ENCODE measurements at places on chromosomes 2 and 18. TPM values are rescaled to one million over a fixed set of nuclear protein-coding genes. Genes with fewer than 3 reads are reported as not detected.

Gene MAP4K3
- total RNA-seq, result 28.9 TPM

Gene INSIG2
- total RNA-seq, result 8.0 TPM

- peak; percentile 96 for DNase-seq
Measured at GRCh38 chr2:71716697-71717624, 263.6 kb downstream of the DYSF start.

- DNase-seq, result no peak
Measured at GRCh38 chr2:121485039-121485438, 45.6 kb upstream of the RNU4ATAC start.

Gene FAM124B
- 1.3 TPM for total RNA-seq

DNA sequence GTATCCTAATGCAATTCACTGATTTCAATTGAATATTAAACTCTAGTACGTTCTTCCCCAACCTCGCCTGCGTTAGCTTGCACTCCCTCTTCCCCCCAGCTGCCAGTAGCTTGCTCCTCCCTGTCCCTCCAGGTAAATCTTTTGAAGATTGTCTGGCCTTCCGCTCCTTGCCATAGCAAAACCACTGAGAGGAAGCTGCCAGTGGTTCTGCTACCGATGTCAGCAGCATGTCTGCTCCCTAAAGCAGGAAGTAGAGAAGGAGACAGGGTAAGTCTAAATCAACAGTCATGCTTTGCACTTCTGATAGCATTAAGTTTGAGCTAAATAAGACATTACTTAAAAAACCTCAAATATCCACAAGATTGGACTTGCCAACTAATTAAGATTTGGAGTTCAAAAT lies 89.1 kb downstream of the SCN2A start:
- DNase-seq, result no peak

DNA sequence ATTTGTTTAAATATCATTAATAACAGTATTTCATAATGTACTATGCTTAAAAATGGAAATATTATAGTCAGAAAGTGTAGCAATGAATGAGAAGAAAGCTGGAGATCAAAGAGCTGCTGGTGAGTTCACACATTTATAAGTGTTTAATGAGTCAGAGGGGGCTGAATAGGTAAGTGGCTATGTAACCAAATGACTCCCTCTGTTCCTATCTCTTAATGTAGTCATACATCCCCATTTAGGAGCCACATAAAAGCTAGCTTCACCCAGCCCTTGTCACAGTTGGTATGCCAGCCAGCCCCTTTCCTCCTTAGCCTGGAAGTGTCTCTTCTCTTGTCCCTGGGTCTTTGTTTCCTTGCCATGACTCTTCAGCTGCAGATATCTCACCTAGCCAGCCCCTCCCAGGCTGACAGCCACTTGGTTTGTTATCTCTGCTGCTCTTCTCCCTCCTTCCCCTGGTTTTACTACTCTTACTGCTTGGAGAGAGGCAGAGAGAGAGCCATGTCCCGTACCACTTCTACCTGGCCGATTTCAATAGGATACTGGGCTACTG lies 438.6 kb upstream of the HNMT start:
- DNase-seq, result no peak

DNA sequence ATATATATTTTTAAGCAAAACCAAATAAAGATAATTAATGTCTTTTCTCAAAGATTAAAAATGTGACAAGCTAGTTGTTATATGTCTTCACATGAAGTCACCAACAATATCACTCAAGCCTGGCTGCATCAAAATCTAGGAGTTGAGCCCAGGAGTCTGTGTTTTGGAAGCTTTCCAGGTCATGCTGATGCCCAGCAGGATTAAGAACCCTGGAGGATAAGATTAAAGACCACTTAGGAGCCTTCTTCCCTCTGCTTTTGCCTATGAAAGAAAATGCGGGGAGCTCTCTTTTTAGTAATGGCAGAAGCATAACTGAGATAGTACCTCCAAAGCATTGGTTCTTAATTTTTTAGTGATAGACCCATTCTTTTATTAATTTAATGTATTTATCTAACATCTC lies 157.4 kb downstream of the ASXL3 start:
- DNase-seq, result no peak

DNA sequence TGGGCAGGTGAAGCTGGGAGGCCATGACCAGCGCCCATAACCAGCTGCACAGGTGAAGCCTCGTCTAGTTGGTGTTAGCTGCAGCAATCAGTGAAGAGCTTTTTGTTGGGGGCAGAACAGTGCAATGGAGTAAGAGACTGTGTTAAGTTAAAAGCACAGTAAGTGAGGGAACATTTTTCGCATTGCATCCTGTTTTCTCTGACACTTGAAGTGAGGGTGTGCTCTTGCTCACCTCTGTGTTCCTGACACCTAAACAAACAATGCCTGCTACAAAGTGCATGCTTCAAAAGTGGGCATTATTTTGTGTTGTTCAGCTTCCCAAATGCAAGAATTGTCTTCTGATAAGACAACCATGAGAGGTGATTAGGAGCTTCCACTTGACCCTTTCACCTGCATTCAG lies 324.0 kb upstream of the ACVR2A start:
- DNase-seq, result no peak

GRCh38 chr2:102357937-102358336 lies 2.3 kb downstream of the IL18R1 start:
- DNase-seq, result no peak

- no peak for DNase-seq
Measured at GRCh38 chr18:44186001-44186400, 494.7 kb upstream of the SETBP1 start.

DNA sequence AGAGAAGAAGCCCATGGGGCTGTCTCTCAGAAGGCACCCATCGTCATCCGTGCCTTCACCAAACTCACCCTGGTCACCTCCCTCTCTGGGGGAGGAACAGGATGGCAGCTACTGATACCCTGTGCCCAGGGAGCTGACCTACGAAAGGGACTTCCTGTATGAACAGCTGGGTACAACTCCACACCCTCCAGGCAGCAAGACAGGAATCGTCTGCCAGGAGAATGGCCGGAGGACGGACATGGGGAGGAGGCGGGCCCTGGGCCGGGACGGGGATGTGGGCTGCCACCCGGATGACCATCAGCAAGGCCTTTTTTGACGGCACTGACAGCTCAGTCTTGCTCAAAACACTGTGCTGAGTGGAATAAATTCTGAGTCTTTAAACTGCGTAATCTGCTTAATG lies 243.6 kb downstream of the HDAC4 start:
- no peak for DNase-seq

Gene RAB6C
- not detected for total RNA-seq

Gene BCL2
- total RNA-seq, result 8.0 TPM

Gene SLC1A4
- total RNA-seq, result 2.2 TPM

DNA sequence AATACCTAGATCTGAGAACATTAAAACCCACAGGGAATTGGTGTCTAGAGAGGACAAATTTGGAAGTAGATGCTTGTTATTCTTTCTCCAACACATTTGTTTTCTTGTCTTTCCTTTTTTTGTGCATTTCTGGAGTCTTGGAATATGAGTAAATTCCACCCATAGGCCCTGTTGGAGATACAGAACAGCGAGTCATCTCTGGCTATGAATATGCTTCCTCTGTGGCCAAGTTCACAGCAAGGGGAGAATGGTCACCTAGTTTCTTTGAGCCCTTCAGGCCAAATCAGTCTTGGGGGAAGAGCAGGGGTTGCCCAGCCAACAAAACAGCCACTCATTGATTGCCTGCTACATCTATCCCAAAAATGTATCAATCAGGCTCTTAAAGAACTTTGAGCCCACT lies 31.3 kb downstream of the SP140L start:
- DNase-seq, result no peak

GRCh38 chr2:231132129-231132528 lies 7.3 kb upstream of the HTR2B start:
- no peak for DNase-seq

GRCh38 chr2:100008956-100009355 lies 133.4 kb downstream of the AFF3 start:
- no peak for DNase-seq

- DNase-seq, result no peak
Measured at GRCh38 chr2:150476286-150476685, 11.2 kb downstream of the RND3 start.

DNA sequence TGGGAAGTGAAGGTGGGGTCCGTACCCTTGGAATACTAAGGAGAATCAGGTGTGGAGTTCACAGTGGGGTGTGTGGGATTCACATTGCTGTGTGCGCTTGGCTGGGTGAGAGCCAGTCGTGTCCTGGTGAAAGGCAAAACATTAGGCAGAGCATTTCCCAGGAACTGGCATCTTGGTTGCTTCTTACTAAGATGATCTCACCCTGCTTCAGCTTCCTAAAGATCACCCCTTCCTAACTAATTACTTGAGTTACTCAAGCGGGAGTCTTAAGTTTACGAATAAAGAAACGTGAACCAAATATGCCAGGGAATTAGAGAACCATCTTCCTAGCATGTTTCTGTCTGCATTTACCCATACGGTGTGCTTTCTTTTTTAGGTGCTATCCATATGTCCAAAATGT lies 122.9 kb downstream of the NCK2 start:
- DNase-seq, result no peak

- no peak for DNase-seq
Measured at GRCh38 chr2:222423186-222423585, 1.2 kb upstream of the SGPP2 start.

- DNase-seq, result no peak
Measured at GRCh38 chr2:11482473-11483035, 16.6 kb upstream of the E2F6 start.

GRCh38 chr18:26488417-26489009 lies 59.8 kb downstream of the KCTD1 start:
- DNase-seq, result no peak

Gene PTPRN
- 0.74 TPM for total RNA-seq

Gene ALK
- total RNA-seq, result 0.26 TPM

DNA sequence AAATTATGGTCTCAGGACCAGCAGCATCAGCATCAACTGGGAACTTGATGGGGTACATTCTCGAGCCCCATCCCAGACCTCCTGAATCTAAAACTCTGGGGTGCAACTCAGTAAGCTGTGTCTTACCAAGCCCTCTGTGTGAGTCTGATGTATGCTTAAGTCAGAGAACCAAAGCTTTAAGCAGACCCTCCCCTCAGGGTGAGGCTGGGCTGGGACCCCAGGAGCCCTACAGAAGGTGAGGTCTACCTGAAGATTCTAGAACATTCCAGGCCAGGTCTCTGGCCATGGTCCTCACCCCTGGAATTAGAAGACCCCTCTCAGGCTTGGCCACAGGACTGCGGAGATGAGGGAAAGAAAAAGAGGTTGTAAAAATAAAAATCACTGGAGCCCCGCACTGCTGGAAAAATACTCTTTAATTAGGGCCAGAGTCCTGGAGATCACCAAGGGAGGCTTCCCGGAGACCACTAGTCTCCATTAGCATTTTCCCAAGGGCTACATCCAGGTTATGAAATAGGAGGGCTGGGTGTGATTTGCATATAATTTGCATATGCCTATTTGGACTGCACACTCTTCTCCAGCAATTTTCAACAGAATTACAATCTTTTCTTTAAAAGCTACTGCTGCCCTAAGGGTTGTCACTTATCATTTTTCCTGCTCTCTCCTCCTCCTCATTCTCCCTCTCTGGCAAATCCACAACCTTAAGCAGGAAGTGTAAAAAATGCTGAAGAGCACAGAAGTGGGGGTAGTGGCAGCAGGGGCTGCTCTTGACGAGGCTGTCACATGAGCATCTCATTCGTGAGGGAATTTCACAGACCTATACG lies 100.2 kb downstream of the ZBTB7C start:
- DNase-seq, result no peak

DNA sequence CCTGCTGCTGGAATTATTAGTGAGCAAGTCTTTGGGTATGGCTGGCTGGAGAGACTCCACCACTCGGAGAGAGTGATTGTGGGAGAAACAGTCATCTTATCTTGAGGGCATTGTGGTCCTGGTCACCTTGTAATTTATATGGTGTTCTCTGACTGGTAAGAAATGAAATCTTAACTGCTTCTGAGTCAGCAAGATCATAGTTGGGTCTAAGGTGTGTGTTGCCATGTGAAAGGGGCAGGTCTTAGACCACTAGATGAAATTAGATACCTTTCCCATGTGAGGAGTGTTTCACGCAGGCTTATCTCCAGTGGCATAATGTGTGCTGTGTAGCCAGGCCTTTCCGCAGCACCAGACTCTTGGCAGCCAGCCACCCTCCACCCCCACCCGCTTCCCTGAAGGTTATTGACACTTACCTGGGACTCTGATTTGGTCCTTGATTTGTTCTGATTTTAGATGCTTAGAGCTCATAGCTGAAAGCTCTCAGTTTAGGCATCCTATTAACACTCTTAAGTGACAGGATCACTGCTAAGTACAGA lies 7.7 kb downstream of the MAPRE3 start:
- no peak for DNase-seq

- DNase-seq, result peak; percentile 73
Measured at GRCh38 chr2:223601932-223602666, at the start of gene SCG2. Gene SCG2, minus strand, starts transcription at chr2:223602361. Its CDS starts 3,079 bp downstream, at chr2:223599282.

DNA sequence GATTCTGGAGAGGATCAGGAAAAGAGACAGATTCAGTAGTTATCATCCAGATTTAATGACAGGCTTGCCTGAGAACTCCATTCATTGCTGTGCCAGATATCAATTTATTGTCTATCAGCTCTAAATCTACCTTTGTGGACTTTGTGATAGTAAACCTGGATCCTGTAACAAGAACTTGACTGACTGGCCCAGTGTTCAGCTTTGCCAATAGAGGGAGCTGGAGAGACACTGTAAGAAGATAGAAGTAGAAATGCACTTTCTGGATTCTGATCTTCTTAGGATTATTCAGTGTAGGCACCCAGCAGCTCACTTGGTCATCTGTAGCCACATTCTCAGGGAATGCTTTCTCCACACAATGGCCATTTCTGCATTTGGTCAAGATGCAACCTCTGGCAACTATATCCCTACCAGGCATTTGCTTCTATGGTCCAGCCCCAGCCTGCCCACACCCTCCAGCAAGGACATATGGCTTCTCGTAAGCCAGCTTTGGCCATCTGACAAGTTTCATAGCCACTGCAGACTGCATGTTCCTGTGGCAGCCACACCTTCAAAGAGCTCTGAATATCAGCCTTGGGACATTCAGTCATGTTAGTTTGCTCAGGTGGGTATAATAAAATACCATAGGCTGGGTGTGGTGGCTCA lies 6.1 kb upstream of the SERPINB8 start:
- no peak for DNase-seq

Gene REG3G
- not detected for total RNA-seq

Gene TSPYL6
- not detected for total RNA-seq

DNA sequence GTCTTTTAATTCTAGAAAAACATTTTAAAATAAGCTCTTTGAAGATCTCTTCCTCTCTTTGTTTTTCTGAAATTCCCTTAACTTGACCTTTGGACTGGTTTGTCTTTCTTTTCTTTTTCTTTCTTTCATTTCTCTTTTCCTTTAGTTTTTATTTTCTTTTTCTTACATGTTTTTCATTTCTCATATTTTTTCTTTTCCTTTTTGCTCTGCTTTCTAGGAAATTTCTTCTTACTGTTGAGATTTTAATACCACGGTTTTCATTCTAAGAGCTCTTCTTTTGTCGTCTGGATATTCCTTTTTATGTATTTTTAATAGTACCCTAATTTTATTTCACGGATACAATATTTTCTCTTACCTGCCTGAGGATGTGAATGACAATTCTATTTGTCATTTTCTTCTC lies 337.8 kb downstream of the AGPS start:
- no peak for DNase-seq

DNA sequence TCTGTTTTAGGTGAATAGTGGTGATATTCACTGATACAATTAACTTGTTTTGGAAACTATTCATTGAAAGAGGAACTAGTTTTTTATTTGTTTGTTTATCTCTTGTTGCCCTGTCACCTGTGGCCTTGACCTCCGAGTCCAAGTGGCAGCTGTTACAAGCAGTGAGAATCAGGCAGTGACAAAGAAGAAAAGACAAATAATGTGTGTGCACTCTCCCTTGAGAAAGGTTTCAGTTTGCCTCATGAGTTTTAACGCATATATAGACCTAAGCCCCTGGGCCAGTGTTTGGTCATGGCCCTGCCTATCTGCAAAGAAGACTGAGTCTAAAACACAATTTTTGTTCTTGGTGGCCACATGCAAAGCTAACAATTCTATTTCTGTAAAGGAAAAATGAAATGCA lies 15.3 kb downstream of the KYNU start:
- no peak for DNase-seq

All from right atrium auricular region (tissue), 2 donors.